ENCODE measurements at places on chromosomes 11 and 22.

- no peaks in the 10 kb centered on the region for H3K27me3 ChIP-seq
- no peak overlapping the region for H3K27ac ChIP-seq
- H3K36me3 ChIP-seq = no peaks in the 10 kb centered on the region
- H3K4me3 ChIP-seq = no peak overlapping the region
- no peaks in the 10 kb centered on the region for H3K4me1 ChIP-seq
Observed at GRCh38 chr22:36856121-36856791, 4.5 kb upstream of the NCF4 start.

- H3K36me3 ChIP-seq = no peaks in the 10 kb centered on the region
- no peak overlapping the region for H3K4me3 ChIP-seq
- H3K4me1 ChIP-seq = no peaks in the 10 kb centered on the region
- no peak for DNase-seq
Observed at GRCh38 chr11:57604296-57605027, 7.0 kb downstream of the SERPING1 start.

DNA sequence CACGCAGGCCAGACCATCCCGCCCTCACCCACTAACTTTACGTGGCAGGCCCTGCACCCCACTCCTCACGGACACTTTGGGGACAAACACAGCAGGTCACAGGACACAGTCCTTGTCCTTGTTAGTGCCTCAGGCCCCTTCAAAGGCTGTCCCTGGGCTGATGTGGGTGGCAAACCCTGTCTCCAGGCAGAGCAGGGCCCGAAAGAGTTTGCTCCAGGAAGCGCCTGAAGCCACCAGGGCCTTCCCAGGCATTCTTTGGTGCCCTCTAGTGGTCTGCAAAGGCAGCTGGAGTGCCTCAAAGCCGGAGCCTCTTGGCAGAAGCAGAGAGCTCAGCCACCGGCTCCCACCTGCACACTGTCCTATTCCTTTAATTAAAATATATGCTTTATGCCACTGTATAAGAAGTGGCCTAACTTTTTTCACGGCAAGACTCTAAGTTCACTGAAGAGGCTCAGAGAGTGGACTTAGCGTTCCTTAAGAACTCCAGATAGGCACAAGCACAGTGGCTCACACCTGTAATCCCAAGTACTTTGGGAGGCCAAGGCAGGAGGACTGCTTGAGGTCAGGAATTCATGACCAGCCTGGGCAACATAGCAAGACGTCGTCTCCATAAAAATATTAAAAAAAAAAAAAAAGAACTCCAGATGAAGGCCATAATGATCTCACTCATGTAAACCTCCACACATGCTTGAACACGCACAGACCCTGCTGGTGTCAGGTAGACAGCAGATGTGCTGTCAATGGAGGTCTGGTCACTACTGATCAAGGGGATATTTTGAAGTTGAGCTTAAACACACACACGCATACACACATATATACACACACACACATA lies 11.1 kb downstream of the TXN2 start:
- no peak overlapping the region for H3K4me3 ChIP-seq
- H3K27me3 ChIP-seq = no peaks in the 10 kb centered on the region
- peaks cover 45% of the 10 kb centered on the region for H3K4me1 ChIP-seq
- H3K27ac ChIP-seq = peak overlapping the region; percentile 77

DNA sequence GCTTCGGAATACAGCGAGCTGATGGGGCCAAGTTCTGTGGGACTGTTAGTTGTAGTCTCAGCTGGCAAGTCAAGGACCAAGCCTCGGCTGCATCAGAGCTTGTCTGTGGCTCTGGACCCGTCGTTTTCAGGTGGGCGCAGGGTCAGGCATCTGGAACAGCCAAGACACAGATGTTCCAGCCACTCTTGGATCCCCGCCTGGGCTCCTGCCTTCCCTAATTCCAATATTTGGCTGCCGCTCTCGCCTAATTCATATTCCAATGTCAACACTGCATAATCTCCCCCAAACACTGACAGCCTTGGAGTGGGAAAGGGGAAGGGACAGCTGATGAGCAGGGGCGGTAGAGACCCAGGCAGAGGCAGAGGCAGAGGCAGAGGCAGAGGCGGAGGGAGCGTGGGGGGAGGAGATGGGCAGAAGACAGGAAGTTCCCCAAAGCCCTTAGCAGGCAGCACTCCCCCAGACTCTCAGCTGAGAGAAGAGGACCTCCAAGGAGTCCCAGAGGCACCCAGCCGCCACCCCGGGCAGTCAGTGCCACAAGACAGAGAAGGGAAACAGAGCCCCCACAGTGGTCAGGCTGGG lies 49.6 kb upstream of the SLC35C1 start:
- no peaks in the 10 kb centered on the region for H3K4me1 ChIP-seq
- no peak overlapping the region for H3K27ac ChIP-seq
- DNase-seq = no peak
- no peak overlapping the region for H3K4me3 ChIP-seq

- H3K4me1 ChIP-seq = peaks cover 39% of the 10 kb centered on the region
- H3K27me3 ChIP-seq = no peaks in the 10 kb centered on the region
- H3K36me3 ChIP-seq = no peaks in the 10 kb centered on the region
- DNase-seq = no peak
- H3K4me3 ChIP-seq = peak overlapping the region; percentile 52
Observed at GRCh38 chr22:46574993-46575910, 37.8 kb upstream of the CELSR1 start.

GRCh38 chr22:27409299-27409698 lies 392.3 kb downstream of the MN1 start:
- no peak overlapping the region for H3K4me3 ChIP-seq
- H3K36me3 ChIP-seq = no peaks in the 10 kb centered on the region
- H3K4me1 ChIP-seq = no peaks in the 10 kb centered on the region
- no peaks in the 10 kb centered on the region for H3K27me3 ChIP-seq

Measured in Panc1 (cell line).